MM.1S (cell line): ENCODE measurements at places on chromosomes 2 and 18.

GRCh38 chr18:45540125-45540524 lies 75.2 kb upstream of the SLC14A2 start:
- DNase-seq: no peak

- no peak for DNase-seq
Observed at GRCh38 chr2:217657252-217657651, 345.5 kb downstream of the TNS1 start.

GRCh38 chr2:100060875-100061274 lies 81.5 kb downstream of the AFF3 start:
- DNase-seq: no peak

DNA sequence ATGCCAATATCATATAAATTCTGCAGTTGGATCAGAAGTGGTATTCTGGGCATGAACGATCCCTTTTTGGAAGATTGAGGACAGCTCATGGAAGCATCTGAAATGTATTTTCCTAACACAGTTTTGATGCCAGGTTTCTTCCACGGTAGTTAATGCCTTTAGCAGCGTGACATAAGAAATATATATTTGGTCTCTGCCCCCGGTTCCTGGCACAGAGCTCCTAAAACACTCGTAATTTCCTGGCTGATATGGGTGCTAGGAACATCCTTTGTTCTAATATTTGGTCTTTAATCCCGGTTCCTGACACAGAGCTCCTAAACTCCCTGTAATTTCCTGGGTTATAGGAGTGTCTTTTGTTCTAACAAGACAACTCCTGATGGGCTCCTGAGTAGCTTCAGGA lies 8.2 kb upstream of the CABLES1 start:
- no peak for DNase-seq

DNA sequence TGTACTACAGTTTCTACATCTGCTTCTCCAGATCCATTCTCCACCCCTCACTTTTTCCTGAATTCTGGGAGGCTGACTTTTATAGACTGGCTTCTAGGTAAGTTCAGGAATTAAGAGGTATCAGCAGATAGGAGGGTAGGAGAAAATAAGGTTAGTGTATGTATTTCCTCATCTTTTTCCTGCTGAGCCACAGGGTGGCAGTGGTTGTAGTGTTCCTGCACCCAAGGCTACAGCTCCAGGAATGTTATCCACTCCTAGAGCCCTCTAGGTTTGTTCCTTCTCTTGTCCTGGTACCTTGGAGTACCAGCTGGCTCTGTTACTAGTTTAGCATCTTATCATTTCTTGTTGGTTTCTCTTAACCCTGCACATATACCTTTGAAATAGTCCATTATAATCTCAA lies 40.7 kb upstream of the C2orf66 start:
- DNase-seq: no peak

DNA sequence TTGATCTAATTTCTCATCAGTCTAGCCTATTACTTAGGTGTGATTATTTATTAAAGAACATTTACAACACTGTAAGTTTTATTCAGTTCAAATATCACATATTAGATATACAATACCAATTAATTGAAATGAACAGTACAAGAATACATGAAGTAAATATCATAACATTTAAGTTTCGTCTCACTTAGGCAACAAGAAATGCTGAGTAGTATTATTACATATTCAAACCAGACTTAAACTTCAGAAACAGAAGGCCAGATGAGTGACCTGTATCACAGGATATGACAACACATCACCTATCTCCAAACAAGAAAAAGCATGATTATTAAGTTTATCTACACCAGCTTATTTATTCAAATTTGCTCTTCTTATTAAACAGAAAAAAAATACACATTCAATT lies 48.9 kb downstream of the LONRF2 start:
- no peak for DNase-seq

- no peak for DNase-seq
Observed at GRCh38 chr18:48108136-48108535, 177.7 kb upstream of the SMAD2 start.

GRCh38 chr18:8298186-8298585 lies 311.1 kb upstream of the RAB12 start:
- no peak for DNase-seq

GRCh38 chr2:10765461-10765860 lies 44.0 kb downstream of the ATP6V1C2 start:
- DNase-seq: no peak

- DNase-seq: no peak
Observed at GRCh38 chr18:61782545-61782944, 110.3 kb downstream of the RNF152 start.

DNA sequence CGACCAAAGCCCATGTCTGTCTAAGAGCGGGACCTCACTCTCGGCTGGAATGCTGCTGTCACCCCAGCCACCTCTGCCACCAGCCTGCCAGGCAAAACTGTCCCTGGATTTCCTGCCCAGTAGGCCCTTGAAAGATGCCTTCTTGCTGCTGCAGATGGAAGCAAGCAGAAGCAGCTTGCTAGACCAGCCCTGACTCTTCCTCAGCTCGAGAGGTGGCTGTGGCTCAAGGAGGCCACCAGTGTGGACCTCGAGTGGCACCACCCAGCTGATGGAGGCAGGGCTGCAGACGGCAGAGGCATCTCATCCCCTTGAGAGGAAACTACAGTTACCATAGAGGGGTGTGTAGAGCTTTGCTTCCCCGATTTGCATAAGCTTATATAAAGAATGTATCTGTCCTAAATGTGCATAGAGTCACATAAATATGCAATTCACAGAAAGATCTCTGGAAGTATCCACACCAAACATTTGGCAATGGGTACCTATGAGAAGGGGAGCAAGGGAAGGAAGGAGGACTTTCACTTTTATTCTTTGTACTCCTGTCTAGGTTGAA lies 20.6 kb downstream of the ADCY3 start:
- DNase-seq: no peak

GRCh38 chr2:11406958-11407381 lies 59.0 kb downstream of the E2F6 start:
- no peak for DNase-seq

GRCh38 chr2:172465417-172466334 lies 38.3 kb downstream of the ITGA6 start:
- peak; percentile 76 for DNase-seq

GRCh38 chr2:146927080-146927711 lies 917.6 kb upstream of the ACVR2A start:
- peak; percentile 21 for DNase-seq

- no peak for DNase-seq
Observed at GRCh38 chr2:46008091-46008870, 288.9 kb upstream of the EPAS1 start.

DNA sequence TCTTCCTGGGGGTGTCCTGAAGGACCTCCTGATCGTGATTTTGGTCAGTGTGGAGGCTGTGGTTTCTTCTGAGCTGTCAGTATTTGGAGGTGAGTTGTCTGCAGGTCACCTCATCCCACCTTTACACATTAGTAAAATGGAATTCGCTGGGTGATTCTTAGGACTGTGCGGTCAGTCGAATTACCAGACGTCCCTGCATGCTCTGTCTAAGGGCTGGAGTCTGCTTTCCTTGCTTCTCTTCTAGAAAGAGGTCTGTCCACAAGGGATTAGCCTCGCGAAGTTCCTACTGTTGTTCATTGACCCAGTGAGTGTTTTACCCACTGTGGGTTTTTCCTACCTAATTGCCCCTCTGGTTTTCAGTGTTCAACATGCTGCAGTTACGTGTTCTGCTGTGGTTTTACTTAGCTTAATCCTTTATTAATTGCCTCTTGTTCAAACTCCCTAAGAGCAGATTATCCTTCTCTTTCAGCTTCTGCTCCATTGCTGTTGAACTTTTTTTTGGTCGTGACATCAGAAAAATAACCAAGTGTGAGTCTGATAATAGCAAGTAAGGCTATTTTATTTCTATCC lies 183.4 kb downstream of the NEDD4L start:
- no peak for DNase-seq

- DNase-seq: peak; percentile 72
Observed at GRCh38 chr18:35029770-35030169, 11.4 kb upstream of the MAPRE2 start.

- no peak for DNase-seq
Observed at GRCh38 chr2:204145791-204146190, 209.2 kb downstream of the ICOS start.

DNA sequence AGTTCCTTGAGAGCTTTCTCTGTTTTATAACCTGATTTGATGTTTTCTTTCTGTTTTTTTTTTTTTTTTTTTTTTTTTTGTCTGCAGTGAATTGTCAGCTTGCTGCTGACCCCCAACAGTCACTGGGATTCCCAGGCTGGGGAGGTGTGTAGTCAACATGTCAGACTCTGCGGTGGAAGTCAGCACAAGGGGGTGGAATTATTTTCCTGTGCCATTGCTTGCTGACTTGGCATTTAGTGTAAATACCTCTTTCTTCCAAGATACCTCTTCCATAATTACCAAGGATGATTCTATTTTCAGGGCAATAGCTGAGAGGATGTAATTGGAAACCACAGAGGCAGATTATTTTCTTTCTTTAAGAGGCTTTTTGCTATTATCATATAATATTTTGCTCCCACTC lies 266.3 kb downstream of the CCDC85A start:
- no peak for DNase-seq

DNA sequence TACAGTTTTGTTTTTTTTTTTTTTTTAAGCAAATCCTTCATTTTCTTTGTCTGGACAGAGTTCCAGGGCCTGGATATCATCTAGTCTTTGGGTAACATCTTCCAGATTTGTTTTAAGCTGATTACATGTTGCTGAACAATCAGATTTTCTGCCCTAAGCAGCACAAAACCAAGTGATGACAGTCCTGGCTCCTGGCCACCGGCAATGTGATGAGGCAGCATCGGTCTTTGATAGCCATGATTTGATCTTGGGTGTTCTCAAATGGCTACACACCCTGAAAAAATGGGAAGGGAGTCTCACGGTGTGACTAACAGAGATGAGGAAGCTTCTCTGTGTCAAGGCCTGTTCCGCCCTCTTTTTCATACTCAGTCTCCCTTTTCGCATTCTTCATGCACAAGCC lies 708.6 kb upstream of the ZEB2 start:
- no peak for DNase-seq

DNA sequence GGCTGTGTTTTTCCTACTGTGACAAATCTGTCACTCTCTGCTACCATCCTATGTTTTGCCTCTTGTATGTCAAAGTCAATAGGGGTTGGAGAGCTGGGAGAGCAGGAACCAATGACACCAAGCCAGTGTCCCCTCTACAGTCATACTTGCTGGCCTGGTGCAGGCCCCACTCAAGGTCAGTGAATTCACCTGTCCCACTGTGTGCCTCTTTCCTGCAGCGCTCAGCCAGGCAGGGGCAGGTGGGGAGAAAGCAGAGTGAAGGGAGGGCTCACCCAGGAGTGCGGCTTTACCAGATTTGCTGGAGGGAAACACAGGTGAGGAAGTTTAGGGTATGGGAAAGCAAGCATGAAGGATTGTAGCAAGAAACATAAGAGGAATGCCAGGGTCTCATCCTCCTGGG lies 114.5 kb downstream of the GYPC start:
- DNase-seq: no peak

GRCh38 chr2:231174211-231174651 lies 24.2 kb upstream of the ARMC9 start:
- DNase-seq: no peak

DNA sequence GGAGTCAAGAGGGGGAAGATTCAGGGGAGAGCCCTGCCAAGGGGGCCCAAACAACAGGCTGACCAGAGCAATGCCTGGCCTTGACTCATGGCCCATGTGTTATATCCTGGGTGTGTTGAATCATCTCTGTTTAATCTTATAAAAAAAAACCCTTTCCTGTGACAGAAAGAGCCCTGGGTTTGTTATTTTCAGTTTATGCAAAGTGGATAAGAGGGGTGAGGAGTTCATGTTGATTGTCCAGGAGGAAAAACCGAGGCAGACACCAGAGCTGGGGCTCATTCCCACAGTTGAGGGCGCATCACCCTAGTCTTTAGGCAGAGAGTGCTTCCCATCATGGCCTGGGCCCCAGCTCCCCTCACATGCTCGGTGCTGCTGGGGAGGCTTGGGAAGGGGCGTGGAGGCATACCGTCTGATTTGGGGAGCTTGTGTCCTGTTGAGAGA lies 30.9 kb upstream of the IL37 start:
- no peak for DNase-seq
